Esophagus squamous epithelium (tissue), 5 donors: ENCODE measurements at places on chromosomes 6 and 20.

- no peak for DNase-seq
Observed at GRCh38 chr20:58017231-58017969, 211.1 kb downstream of the ANKRD60 start.

- DNase-seq = no peak
Observed at GRCh38 chr6:16572943-16573342, 188.3 kb downstream of the ATXN1 start.

DNA sequence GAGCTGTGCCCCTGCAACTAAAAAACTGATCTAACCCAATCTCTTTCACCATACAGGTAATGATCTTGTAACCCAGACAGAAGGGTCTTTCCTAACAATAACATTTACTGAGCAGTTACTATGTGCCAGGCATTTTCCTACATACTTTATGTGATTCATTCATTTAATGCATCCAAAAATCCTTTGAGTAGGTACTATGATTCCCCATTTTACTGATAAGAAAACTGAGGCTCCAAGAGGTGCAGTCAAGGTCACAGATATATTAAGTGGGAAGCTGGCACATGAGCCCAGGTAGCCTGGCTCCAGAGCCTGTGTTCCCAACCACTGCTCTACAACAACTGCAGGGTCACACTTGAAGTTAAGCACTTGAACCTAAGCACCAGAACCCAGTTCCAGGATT is 87.6 kb downstream of the NCR2 start:
- no peak for DNase-seq

GRCh38 chr6:157635388-157636244 is 187.4 kb upstream of the SNX9 start:
- no peak for DNase-seq

GRCh38 chr20:8808202-8808535 is 260.7 kb upstream of the PLCB4 start:
- no peak for DNase-seq

DNA sequence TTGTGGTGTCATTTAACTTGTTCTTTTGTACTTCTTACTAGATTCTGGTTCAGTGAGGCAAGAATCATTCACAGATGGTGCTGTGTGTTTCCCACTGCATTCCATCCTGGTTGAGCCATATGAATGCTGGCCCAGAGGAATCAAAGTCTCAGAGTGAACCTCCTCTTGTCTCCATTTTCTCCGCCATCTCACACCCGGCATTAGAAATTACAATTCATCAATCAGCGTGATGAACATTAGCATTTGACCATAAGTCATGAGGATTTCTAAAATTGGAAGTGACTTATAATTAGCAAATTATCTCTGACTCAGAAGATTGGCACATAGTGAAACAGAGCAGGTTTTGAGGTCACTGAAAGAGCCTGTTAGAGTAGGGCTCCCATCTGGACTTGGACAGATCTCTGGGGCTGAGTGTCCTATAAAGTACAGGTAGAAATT is 25.2 kb downstream of the TNFAIP3 start:
- no peak for DNase-seq

DNA sequence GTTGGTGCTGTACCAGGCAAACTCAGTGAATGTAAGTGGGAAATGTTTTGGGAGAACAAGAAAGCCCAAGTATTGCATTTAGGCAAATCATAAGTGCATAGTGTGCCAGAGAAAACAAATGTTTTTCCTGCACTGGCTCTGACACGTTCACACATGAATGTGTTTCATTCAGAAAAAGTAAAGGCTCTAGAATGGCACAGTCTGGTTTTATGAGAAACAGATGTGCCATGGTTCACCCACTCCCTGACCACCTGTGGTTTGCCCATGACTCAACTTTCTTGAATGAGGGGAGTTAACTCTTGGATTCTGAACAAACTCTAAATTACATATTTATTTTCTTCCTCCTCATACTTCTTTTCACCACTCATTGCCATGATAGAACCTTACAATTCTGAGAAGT is 126.9 kb downstream of the KCNQ5 start:
- no peak for DNase-seq

DNA sequence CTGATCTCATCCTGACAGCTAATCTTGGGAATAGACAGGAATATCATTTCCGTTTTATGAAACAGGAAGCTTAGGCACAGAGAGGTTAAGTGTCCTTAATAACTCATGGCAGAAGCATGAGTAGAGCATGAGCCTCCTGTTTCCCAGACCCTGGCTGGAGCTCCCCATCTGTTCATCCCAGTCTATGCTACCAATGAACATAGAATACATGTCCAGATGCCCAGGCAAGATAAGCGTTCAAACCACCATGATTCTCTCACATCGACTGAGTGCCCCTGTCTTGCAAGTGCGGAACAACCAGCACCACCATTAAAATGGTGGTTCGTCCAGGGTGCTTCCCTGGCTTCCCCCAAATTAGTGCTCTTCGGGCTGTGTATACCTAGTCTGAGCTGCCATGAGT is 217.1 kb downstream of the FARS2 start:
- DNase-seq = no peak

DNA sequence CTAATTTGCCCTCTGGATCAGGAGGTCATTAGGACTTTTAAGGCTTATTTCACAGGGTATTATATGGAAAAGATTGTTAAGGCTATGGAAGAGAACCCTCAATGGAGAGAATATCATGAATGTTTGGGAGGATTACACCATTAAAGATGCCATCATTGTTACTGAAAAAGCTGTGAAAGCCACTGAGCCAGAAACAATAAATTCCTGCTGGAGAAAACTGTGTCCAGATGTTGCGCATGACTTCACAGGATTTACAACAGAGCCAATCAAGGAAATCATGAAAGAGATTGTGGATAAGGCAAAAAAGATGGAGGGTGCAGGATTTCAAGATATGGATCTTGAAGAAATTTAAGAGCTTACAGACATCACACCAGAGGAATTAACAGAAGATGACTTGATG is 798.3 kb upstream of the SLC35B3 start:
- DNase-seq = no peak
